ENCODE measurements at places on chromosomes 4 and X.

GRCh38 chr4:177236886-177237285 lies 72.8 kb upstream of the NEIL3 start:
- no peak for DNase-seq

DNA sequence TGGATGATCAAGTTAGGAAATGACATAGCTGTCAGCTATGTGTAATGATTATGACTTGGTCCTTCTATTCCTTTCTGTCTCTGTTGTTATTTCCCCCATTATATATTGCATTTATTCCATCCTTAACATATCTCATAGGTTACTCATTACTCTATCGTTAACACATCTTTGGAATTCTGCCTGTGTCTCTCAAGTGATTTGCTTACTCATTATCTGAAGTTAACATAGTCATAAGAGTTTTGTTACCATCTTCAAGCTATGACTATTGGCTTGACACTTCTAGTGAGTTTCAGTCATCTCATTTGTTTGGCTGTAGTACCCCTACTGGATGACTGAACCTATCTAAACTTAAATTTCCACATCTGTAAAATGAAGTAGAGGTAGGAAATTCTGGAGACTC lies 286.1 kb upstream of the PPP1R2C start:
- DNase-seq: no peak

- DNase-seq: no peak
These were observed 22.4 kb downstream of the PRRG1 start for GRCh38 chrX:37371578-37371991.

DNA sequence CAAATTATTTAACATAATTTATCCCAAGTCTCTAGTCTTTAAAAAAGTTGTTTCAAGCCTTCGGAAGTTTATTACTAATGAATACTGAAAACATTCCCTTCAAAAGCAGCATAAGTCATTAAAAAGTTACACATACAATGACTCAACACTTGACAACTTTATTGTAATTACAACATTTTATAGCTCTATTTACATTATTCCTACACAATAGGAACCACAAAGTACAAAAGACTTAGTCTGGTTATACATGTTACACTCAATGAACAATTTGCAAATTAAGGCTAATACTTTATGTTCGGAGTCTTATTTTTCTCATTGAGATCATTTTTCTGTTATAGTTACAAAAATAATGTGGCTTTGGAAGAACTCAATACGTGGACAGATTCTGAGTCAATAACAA lies 114.4 kb upstream of the POF1B start:
- DNase-seq: no peak

GRCh38 chrX:2498781-2499302 lies 1.9 kb downstream of the DHRSX start:
- no peak for DNase-seq

GRCh38 chrX:113457719-113458118 lies 617.1 kb upstream of the AMOT start:
- DNase-seq: no peak

DNA sequence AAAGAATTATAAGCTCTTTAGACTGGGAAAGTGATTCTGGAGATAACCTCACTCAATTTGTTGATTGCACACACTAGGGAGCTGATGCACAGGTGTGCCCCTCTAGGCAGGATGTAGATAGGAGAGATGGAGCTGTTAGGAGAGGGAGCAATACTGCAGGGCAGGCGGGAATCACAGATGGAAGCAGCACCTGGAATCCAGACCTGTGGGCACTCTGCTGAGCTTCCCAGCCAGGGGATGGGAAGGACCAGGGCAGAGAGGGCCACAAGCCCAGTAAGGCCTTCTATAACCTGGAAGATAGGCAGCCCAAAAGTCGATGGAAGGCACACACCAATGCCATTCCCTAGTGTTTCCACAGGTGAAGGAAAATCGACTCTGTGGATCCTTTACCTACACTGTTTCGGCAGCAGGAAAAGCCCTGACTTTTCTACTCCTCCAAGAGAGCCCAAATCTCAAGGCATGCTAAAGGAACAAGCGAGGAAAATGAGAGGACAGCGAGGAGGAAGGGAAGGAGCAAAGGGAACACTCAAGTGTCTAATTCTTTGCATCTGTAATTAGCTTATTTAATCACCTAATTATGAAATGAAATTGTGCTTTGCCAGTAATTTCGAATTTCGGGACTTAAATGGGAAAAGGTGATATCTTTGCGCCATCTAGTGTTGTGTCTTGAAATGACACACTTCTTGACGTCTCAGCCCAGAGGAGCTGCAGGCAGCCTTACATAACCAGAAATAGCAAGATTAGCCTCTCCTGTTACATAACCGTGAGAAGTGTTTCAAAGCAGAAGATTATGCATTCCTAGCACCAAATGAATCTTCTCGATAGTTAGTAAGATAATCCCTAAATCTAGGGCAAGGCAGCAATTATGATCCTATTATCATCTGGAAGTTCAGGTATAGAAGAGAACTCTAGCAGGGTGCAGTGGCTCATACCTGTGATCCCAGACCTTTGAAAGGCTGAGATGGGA lies 31.0 kb upstream of the TLR3 start:
- DNase-seq: peak; percentile 37

DNA sequence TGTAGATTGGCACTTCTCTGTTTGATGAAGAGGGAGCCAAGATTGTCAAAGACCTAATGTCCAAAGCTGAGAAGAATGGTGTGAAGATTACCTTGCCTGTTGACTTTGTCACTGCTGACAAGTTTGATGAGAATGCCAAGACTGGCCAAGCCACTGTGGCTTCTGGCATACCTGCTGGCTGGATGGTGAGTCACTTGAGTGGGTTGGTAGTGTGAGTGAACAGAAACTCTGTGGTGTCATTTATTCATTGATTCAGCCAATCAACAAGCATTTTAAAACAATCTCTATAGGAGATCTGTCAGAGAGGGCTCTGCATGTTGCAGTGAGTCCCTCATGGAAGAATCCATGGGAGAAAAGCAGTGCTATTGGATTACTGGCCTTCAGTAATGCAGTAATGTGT lies 16.3 kb downstream of the TAF9B start:
- peak; percentile 64 for DNase-seq

- no peak for DNase-seq
These were observed 130.1 kb downstream of the RNF150 start for GRCh38 chr4:141003193-141003592.

GRCh38 chr4:80171251-80171650 lies 26.1 kb upstream of the PRDM8 start:
- peak; percentile 59 for DNase-seq

- DNase-seq: no peak
These were observed 23.0 kb upstream of the PDZD4 start for GRCh38 chrX:153853180-153853901.

DNA sequence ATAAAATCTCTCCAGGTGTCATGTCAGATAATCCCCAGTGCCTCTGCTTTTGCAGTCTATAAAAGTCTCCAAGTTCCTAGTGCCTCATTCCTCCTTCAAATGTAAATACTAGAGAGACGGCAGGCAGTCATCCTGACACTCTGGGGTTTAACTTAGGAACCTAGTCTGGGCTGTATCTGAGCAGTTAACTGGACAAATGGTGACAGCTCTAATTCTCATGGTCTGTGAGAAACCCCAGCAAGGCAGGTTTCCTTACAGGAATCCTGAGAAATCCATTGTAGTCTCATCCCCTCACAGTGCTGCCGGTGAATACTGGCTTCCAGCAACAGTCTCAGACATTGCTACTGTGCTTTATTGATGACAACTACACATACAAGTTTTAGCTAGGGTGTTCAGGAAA lies 246.8 kb downstream of the SNCA start:
- DNase-seq: no peak

GRCh38 chrX:635428-636090 lies 5.0 kb downstream of the SHOX start:
- no peak for DNase-seq

DNA sequence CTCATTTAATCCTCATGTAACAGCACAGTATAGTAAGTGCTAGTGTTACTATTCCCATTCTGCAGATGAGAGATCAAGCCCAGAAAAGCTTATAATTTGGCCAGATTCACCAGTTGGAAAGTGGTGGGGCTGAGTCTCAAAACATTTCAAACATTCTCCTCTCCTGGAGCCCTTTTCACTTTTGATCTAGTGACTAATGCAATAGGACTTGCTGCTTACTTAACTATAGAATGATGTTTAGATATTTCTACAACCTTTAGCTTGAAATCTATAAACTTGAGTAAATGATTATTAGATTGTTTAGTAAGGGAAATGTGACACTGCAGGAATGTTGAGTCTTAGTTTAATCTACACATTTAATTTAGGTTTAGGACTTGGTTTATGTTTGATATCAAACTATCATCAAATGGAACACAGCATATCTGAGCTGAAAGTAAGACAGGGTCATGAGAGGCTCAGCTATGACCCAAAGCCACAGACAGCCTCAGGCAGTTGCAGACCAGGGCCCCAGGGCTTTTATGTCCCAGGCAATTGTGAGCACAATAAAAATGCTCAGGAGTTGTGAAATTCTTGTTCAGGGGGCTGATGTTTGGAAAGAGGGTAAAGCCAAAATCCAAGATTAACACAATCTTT lies 199.5 kb upstream of the HS3ST1 start:
- DNase-seq: no peak

GRCh38 chr4:26055855-26056254 lies 141.8 kb downstream of the SMIM20 start:
- DNase-seq: no peak

- DNase-seq: no peak
These were observed 612 bp downstream of the CPLX1 start for GRCh38 chr4:825063-825970.

DNA sequence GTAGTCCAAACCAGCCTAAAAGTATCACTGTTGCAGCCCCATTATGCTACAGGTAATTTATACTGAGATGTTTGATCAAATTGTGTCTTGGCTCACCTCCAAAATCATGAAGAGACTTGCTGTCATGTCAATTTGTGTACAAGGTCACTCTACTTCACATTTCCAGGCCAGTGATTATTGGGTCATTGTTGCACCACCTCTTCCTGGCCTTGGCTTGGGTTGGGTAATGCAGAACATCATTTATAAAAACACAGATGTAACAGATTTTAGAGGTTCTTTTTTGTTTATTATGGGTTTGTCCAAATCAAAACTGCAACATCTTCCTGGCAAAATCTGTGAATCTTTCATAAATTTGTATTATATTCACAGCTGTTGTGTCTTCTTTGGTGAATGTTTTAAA lies 459.5 kb downstream of the ANKRD50 start:
- no peak for DNase-seq

All from activated CD8-positive, alpha-beta T cell treated with anti-CD3 and anti-CD28 coated beads for 36 hours (primary cell).